Stimulated activated CD4-positive, alpha-beta T cell treated with anti-CD3 and anti-CD28 coated beads, Interleukin-15, amount 100 ng/mL, for 1 hour (primary cell): ENCODE measurements at places on chromosomes 6 and 20.

DNA sequence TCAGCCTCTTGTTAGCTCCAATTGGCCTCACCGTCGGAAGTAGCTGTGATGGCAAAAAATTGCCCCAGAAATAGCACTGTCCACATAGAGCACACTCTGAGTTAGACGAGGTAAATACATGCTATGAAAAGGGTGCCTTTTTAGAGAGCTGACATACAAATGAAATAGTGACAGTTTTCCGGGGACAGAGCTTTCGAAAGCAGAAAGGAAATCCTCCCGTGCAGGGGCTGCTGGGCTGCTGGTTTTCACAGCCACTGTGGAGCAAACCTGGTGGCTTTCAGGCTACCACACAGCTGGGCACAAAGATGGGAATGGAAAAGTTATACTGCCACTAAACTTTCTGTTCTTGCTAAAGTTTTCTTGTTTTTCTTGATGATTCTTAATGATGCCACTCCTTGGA is 8.3 kb downstream of the SLPI start:
- DNase-seq: no peak

GRCh38 chr20:32967961-32968457 is 36.2 kb downstream of the SUN5 start:
- peak; percentile 19 for DNase-seq

DNA sequence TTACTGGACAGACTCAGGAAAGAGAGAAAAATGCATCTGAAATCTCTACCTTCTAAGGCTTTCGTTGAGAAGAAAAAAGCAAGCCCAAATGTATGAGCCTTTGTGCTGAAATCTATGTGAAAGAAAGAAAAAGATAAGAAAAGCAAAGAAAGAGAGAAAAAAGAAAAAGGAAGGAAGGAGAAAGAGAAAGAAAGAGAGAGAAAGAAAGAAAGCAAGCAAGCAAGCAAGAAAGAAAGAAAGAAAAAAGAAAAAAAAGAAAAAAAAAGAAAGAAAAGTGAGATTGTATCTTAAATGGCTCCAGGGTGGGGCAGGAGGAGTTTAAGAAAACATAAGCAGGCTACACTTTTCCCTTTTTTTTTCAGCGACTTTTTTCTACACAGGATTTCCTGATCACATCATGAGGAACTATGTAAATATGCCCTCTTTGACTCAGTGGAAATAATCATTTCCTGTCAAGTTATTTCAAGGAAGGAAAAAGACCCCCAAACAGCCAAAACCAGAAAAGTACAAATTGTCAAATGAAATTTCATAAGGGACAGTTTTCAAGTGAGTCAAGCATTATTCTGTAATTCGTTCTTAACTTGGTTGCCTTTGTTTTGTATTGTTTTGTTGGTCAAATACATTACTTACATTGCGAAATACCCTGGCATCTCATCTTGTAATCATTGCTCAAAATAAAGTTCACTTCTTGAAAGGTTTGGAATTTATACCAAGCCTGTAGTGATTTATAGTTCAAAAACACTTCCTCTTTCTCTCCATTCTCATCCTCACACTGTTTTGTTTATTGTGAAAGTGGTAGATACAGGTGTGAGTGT is 79.5 kb upstream of the RNF217 start:
- DNase-seq: no peak

- DNase-seq: no peak
Observed at GRCh38 chr6:31723245-31723979, at the start of gene MPIG6B. TSS of gene MPIG6B (plus strand) at chr6:31723373. CDS start at chr6:31723384, 11 bp downstream.

- DNase-seq: no peak
Observed at GRCh38 chr20:16167423-16168130, 405.7 kb downstream of the KIF16B start.

DNA sequence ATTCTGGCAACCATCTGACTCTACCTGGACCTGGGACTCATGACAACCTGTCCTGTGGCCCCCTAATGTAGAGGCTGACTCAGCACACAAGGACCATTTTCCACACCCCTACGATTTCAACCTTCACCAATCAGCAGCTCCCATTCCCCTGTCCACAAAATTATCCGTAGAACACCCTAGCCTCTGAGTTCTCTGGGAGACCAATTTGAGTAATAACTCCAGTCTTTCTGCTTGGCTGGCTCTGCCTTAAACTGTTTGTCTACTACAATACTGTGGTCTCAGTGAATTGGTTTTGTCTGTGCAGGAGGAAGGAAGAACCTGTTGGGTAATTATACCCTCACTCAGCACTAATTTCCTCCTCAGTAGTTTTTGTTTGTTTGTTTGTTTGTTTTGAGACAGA is 99.3 kb upstream of the MRPS10 start:
- DNase-seq: no peak

GRCh38 chr6:33197431-33198048 is 2.9 kb downstream of the RXRB start:
- no peak for DNase-seq
